ENCODE measurements at places on chromosomes 5 and 9.

- no peak for DNase-seq
Measured at GRCh38 chr5:394671-395155, 48.3 kb upstream of the EXOC3 start.

DNA sequence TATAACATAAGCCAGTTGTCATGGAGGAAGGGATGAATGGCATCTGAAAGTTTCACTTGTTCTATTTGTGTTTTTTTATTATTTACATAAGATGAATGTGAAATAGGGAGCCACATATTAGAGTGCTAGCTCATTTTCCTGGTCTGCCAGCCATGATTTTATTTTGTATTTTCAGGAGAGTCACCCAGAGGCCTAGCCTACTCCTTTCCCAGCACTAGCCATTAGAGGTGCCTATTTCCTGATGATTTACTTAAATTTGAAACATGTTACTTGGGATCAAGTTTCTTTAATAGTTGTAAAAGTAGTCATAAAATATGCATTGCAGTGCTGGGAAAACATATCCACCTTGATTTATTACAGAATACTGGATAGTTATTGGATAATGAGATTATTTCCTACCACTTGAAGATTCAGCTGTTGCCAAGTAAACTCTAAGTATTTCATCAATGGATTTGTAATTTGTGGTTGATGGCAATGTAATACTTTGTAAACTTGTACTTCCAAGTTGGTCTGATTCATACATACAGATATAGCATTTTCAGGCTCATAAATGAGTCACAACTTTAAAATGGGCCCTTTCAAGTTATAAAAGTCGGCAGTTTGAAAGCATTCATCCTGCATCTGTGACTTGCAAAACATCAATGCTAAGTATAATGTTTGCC lies 50.8 kb downstream of the KCNN2 start:
- DNase-seq = no peak

- no peak for DNase-seq
Measured at GRCh38 chr5:22514231-22514630, 338.9 kb downstream of the CDH12 start.

DNA sequence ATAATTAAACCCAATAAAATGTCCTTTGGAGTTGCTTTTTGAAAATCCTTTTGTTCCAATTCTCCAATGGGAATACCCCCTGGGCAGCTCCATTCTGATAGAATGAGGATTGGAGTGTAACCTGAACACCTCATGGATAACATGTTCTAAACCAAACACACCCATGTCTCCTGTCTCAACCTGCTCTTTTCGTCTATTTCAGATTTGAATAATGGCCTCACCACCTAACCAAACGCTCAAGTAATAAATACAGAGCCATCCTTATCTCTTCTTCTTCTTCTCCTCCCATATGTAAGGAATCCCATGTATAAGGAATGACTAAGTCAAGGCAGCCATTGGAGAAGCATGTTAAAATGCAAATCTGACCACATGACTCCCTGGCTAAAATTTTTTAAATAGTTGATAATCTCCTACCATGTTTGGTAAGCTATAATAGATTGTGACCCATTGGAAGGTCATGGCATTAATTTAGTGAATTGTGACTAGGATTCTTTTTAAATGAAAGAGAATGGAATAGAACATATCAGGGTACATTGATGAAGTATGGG lies 26.0 kb downstream of the ELL2 start:
- DNase-seq = no peak

DNA sequence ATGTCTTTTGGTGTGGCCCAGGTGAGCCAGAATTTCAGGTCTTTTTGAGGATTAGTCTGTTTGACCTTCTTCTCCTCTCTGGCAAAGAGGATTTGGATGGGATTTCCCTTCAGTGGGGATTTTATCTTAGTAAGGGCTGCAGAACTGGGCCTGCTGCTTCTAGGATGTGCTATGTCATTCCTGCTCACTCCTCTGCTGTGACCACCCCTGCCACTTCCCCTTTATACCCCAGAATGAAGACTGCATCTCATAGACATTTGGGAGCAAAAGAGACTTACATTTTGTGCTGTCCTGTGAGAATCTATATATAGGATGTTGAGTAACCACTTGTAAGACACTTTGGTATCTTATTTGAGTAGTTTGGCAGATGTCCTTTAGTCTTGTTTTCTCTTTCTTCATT lies 76.2 kb downstream of the ARHGAP26 start:
- DNase-seq = no peak

DNA sequence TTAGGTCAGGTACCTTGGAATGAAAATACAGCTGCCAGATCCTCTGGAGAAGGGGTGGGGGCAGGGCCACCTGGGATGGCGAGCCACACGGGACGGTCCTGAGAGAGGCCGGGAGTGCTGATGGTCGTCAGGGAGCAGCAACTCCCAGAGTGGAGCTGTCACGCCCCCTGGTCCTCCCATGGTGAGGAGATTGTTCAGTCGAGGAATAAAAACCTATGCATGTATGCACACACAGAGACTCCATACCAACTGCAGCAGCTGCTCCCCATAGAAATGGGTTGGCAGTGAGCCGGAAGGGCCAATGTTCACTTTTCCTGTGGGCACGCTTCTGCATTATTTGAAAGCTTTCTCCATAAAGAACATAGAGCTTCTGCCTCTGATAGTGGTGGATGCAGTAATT lies 45.2 kb upstream of the SEMA4D start:
- no peak for DNase-seq

DNA sequence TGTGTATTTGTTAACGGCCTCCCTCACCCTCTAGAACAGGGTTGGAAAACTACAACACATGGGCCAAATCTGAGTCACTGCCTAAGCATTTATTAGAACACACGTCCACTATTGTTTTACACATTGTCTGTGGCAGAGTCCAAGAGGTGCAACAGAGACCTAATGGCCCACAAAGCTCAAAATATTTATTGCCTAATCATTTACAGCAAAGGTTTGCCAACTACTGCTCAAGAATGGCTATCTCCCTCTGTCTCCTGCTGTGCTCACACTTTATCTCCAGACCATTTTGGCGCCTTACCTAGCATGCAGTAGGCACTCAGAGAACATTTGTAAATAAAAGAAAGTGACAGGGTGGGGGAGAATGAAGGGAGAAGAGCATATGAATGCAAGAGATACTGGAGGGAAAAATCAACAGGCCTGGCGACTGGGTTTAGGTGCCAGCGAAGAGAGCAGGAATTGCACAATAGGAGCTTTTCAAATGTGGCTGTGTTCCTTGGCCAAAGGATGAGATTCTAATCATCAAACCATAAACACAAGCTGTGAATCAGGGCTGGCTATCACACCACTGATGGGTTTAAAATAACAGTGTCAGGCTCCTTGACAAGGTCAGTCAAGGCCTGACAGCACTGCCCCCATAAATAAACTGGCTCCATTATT lies 80.3 kb downstream of the EPB41L4A start:
- peak; percentile 27 for DNase-seq

GRCh38 chr9:107945961-107946360 lies 456.4 kb upstream of the KLF4 start:
- no peak for DNase-seq

DNA sequence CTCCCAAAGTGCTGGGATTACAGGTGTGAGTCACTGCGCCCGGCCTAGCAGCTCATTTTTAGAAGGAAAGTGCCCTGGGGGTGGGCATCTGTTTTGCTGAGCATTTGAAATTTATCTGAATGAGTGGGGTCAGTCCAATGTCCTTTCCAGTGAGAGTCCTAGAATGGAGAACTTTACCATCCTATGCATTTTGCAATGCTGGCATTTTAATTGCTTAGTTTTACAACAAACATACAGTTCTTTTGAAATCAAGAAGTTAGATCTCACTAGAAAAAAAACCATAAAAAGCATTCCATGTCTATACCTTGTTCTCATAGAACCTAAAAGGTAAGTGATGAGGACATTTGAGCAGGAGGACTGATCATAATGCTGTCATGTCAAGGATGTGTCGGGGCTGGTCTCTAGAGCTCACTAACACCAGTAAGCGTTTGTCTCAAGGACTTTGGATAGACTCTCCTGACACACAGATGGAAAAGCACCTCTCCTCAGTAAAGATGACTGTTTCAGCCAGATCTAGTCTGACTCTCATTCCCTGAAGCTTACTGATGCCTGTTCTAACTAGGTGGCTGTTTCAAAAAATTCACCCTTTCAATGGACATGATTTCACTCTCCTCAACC lies 83.9 kb downstream of the DCP2 start:
- DNase-seq = no peak

DNA sequence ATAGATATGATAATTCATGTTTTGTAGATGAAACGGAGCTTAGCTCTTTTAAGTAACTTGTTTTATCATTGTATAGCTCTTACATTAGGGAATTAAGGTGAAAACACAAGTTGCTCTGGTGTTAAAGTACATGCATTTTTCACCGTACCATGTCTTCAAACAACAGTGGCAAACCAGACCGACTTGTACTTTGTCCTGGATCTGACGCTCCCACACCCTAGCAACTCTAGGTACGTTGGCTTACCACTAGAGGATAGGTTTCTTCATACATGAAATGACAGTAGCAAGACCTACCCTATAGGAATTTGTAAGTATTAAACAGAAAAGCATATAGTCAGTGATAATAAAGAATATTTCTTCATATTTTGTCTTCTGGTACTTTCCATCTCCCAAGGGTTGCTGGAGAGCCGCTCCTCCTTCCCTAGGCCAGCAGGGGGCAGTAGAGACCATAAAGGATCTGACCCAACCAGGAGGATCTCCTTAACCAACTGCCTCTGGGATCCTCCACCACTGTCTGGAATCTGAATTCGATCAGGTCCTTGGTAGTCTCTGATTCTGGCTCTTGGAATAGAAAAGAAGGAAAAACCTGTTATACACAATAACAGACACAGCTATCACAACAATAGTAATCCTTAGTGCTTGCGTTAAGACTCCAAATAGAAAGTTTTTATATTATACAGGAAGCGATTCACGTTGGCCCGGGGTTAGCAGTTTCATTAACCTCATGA lies 136.7 kb downstream of the CAVIN4 start:
- peak; percentile 69 for DNase-seq

DNA sequence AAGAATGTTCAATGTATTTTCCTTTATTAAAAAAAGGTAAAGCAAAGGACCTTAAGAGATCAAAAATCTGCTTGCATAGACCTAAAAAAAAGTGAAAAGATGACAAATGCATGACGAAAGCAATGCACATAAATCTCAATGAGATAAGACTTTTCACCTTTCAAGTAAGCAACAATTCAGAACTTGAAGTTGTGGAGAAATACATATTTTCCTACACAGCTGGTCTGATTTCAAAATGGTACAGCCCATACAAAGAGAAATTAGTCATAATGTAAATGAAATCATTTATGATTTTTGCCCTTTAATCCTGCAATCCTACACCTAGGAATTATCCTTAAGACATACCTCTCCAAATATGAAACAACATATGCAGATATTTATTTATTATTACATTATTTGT lies 568.0 kb downstream of the ANXA1 start:
- DNase-seq = no peak

GRCh38 chr9:35760651-35761050 lies 6.6 kb upstream of the MSMP start:
- DNase-seq = no peak

DNA sequence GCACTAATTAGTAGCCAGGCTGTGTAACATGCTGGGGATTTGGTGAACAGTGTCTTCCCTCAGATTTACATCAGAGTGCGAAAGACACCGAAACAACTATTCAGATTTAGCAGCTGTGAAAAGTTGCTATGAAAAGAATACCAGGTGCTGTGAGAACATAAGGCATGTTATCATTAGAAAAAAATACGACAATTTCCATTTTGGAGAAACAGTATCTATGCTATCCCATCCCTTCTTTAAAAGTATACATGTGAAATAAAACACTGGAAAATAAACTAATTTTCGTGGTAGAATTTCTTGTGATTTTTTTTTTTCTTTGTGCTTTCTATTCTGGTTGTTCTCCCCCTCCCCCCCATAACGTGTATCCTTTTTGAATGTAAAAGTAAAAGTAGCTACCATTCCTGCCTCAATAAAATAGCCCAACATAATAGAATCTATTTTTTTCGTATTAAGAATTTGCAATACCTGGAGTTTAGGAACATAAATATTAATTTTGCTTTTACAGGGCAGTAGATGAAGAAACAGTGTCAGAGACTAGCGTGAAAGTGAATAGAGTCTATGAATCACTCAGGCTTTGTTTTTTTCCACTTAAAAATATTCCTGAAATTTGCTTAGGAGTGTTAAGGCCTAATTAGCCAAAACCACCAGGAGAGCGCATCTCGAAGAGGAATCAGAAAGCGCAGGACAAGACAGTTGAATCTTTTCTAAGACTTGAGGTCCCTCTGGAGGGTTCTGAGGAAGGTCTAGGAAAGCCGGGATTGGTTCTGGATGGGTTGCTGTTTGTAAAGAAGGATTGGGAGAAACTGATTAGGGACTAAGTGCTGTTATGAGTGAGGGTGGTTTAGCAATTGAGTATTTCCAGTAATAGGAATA lies 813 bp upstream of the SLU7 start:
- DNase-seq = no peak

- DNase-seq = no peak
Measured at GRCh38 chr5:82985763-82986162, 91.4 kb downstream of the TMEM167A start.

- no peak for DNase-seq
Measured at GRCh38 chr5:145984072-145984471, 47.7 kb downstream of the SH3RF2 start.

DNA sequence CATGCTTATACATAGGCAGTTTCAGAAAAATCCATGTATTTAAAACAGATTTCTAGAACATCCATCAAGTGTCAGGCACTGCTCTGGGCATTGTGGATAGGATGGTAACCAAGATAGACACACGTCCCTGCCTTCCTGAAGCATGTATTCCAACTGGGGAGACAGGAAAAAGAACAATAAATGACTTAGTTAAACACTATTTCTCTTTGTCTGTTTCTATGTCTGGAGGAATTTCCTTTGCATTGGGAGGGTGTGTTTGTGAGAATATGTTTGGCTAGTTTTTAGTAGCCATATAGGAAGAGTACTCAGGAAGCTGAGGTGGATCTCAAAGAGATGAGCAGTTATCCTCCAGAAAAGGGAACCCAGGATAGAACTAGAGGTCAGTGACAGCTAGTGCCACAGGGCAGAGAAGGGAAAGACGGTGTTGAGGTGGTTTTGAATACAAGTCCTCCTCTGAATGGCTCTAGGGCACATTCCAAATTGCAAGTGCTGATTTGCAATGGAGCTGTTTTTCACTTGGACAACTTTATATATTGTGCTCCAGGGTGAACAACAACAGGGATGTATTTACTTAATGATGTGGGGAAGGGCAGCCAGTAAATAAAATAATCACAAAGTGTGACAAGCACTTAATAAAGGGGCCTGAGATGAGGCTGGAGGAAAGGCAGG lies 144.7 kb upstream of the SHB start:
- DNase-seq = peak; percentile 69

GRCh38 chr9:106111039-106111730 lies 416.8 kb downstream of the TMEM38B start:
- no peak for DNase-seq

DNA sequence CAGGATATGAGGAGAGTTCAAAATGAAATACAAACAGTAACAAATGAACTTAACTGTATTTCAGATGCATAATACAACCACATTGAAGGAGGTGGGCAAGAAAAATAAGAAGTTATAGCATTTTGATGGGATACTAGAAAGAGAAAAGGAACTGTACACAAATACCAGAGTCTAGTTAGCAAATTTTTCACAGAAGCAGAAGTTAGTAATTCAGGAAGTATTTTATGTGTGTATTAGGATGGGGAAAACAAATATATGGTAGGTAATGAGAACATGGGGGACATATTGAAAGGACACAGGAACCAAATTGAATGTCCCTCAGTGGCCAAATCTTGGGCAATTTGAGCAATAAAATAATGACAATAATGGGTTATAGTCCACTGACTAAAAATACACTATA lies 18.4 kb downstream of the GM2A start:
- no peak for DNase-seq
